ENCODE measurements at places on chromosomes 6 and 20. TPM values are rescaled to one million over a fixed set of nuclear protein-coding genes. Genes with fewer than 3 reads are reported as not detected.

DNA sequence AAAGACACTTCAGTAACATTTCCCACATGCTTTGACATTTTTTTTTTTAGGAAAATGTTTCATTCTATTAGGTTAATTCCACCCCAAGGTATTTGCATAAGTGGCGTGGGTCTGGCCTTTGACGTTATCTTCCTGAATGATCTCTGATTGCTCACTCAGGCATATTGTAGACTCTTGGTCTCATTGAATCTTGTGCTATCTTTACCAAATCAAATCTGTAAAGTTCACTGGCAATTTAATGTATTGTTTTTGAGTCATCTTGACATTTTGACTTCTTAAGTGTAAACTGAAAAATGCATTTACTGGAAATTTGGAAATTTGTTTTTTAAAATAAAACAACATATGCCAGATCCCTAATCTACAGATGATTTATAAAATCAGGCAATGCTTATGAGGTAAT lies 16.0 kb upstream of the VIP start:
- no peaks in the 10 kb centered on the region for H3K4me1 ChIP-seq
- no peaks in the 10 kb centered on the region for H3K27me3 ChIP-seq
- H3K27ac ChIP-seq: no peak overlapping the region
- no peaks in the 10 kb centered on the region for H3K36me3 ChIP-seq
- H3K4me3 ChIP-seq: no peak overlapping the region

DNA sequence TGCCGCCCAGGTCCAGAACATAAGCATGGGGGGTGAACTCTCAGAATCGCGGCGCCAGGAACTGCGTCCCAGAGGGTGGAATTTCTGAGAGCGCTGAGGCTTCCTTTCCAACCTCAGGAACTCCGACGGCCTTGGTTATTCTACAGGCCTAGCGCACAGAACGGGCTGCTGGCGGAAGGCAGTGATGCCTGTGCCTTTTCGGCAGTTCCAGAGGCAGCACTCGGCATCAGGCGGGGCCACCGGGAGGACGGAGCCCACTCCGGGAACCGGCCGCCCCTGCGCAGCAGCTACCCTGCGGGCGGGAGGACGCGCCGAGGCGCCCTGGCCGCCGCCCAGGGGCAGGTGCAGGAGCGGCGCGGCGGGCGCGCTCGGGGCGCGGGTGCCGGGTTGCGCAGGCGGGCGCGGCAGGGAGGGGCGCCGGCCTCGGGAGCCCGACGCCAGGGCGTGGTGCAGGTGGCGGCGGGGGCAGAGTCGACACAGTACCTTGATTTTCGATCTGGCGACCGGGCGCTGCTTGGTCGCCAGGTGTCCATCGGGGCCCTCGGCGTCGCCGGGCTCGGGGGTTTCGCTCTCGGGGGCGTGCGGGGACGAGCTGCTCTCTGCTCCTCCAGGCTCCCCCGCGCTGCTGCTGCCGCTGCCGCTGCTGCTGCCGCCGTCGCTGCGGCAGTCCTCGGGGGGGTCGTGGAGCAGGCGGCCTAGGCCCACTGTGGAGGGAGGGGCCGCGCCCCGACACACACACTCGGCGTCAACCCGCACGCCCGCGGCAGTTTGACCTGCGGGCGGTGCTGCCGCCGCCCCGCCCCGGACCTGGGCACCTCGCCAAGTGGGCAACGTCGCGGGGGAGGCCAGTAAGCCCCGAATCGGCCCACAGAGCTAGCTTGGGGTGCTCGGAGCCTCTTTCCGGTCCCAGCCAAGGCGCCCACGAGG lies 1.3 kb downstream of the OVOL2 start:
- no peaks in the 10 kb centered on the region for H3K36me3 ChIP-seq
- no peak for DNase-seq
- peaks cover 8% of the 10 kb centered on the region for H3K4me1 ChIP-seq
- H3K27me3 ChIP-seq: no peaks in the 10 kb centered on the region
- peak overlapping the region; percentile 18 for H3K4me3 ChIP-seq

DNA sequence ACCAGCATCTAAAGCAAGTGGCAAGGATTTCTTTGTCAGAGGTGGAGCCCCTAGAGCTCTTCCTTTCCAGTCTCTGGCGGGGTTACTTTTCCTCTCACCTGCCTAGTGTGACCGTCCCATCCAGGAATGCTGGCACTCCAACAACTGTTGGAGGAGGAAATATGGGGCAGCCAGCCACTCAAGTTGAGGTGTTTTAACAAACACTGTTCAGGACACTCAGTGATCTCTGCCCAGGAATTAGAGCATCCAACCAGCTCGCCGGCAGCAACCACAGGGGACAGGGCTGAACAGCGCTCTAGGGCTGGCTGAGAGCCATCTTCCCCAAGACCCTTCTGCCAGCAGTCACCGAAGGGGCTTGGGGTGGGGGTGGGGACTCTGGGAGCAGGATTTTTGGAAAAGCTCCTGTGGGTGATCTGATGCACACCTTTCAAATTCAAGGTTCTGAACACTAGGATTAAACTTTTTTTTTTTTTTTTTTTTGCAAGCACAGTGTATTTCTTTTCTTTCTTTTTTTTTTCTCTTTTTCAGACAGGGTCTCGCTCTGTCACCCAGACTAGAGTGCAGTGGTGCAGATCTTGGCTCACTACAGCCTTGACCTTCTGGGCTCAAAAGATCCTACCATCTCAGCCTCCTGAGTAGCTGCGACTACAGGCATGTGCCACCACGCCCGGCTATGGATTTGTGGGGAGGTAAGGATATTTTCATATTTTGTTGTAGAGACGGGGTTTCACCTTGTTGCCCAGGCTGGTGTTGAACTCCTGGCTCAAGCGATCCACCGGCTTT lies 28.4 kb upstream of the KCNK16 start:
- no peaks in the 10 kb centered on the region for H3K27me3 ChIP-seq
- H3K4me1 ChIP-seq: no peaks in the 10 kb centered on the region
- DNase-seq: no peak
- no peaks in the 10 kb centered on the region for H3K36me3 ChIP-seq
- no peak overlapping the region for H3K4me3 ChIP-seq

- DNase-seq: no peak
- no peak overlapping the region for H3K4me3 ChIP-seq
- H3K27ac ChIP-seq: no peak overlapping the region
- H3K36me3 ChIP-seq: no peaks in the 10 kb centered on the region
- no peaks in the 10 kb centered on the region for H3K4me1 ChIP-seq
Measured at GRCh38 chr6:82772851-82773717, 292.6 kb downstream of the UBE3D start.

- DNase-seq: no peak
- H3K36me3 ChIP-seq: no peaks in the 10 kb centered on the region
- H3K4me1 ChIP-seq: no peaks in the 10 kb centered on the region
- H3K27ac ChIP-seq: no peak overlapping the region
- no peaks in the 10 kb centered on the region for H3K27me3 ChIP-seq
Measured at GRCh38 chr6:18179770-18180356, 24.6 kb downstream of the KDM1B start.

DNA sequence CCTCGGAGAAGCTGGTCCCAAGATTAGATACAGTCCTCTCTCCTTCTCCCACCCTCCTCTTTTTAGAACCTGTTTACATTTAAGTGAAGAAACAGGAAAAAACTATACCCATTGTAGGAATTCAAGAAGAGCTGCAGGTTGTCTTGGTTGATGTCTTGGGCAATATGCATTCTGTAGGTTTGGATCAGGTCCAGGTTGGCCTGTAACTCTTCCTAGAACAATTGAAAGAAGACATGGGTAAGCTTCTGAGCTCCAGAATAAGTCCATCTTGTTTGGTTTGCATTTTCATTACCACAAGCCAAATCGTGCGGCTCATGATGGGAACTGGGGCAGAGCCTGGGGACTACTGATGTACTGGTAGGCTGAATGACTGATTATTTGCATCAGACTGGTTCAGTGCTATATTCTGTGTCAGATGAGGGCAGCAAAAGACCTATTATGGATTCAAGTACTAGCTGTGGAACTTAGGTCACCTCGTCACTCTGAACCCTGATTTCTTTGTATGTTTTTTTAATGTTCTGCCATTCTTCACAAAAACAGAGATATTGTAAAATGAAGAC lies 20.3 kb upstream of the SLA2 start:
- no peaks in the 10 kb centered on the region for H3K4me1 ChIP-seq
- H3K36me3 ChIP-seq: no peaks in the 10 kb centered on the region
- no peaks in the 10 kb centered on the region for H3K27me3 ChIP-seq
- no peak overlapping the region for H3K4me3 ChIP-seq
- no peak for DNase-seq
- H3K27ac ChIP-seq: no peak overlapping the region

- H3K36me3 ChIP-seq: no peaks in the 10 kb centered on the region
- no peak overlapping the region for H3K4me3 ChIP-seq
- peaks cover 20% of the 10 kb centered on the region for H3K4me1 ChIP-seq
Measured at GRCh38 chr6:7218406-7218988, 94.5 kb downstream of the SSR1 start.

- peak; percentile 10 for DNase-seq
- H3K36me3 ChIP-seq: no peaks in the 10 kb centered on the region
- H3K27me3 ChIP-seq: no peaks in the 10 kb centered on the region
Measured at GRCh38 chr20:63315731-63316491, 22.9 kb downstream of the COL20A1 start.

GRCh38 chr20:38155811-38156210 lies 9.3 kb downstream of the TGM2 start:
- no peaks in the 10 kb centered on the region for H3K27me3 ChIP-seq
- H3K27ac ChIP-seq: no peak overlapping the region
- no peak for DNase-seq
- no peaks in the 10 kb centered on the region for H3K36me3 ChIP-seq
- peaks cover 4% of the 10 kb centered on the region for H3K4me1 ChIP-seq

DNA sequence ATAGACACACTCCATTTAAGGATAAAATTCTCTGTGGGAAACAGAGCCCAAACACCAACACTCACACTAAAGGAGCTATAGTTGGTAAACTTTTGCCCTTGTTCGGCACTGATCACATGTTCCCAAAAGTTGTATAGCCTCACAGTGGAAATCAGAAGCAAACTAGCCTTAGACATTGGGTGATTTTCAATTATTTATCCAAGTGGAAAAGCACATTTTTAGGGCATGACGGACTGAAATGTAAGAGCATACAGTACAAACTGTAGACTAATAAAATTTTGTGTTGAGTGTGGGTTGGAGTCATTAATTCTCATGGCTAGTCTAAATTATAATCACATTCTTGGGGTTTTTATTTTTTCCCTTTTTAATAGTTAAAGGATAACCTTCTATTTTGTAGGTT lies 202.4 kb downstream of the MOXD1 start:
- H3K36me3 ChIP-seq: no peaks in the 10 kb centered on the region
- no peak overlapping the region for H3K4me3 ChIP-seq
- no peak for DNase-seq

- no peaks in the 10 kb centered on the region for H3K27me3 ChIP-seq
- DNase-seq: peak; percentile 87
- peak overlapping the region; percentile 17 for H3K27ac ChIP-seq
- peaks cover 14% of the 10 kb centered on the region for H3K4me1 ChIP-seq
- no peak overlapping the region for H3K4me3 ChIP-seq
Measured at GRCh38 chr6:169190144-169190584, 63.5 kb downstream of the THBS2 start.

GRCh38 chr6:89597988-89598387 lies 40.6 kb downstream of the LYRM2 start:
- DNase-seq: no peak
- no peaks in the 10 kb centered on the region for H3K27me3 ChIP-seq
- no peak overlapping the region for H3K4me3 ChIP-seq

GRCh38 chr6:128516514-128516898 lies 3.9 kb downstream of the PTPRK start:
- no peak overlapping the region for H3K4me3 ChIP-seq
- no peak for DNase-seq
- H3K27me3 ChIP-seq: no peaks in the 10 kb centered on the region
- no peaks in the 10 kb centered on the region for H3K36me3 ChIP-seq
- H3K27ac ChIP-seq: no peak overlapping the region

- no peak overlapping the region for H3K27ac ChIP-seq
- no peak for DNase-seq
- no peaks in the 10 kb centered on the region for H3K36me3 ChIP-seq
- H3K4me3 ChIP-seq: no peak overlapping the region
- H3K4me1 ChIP-seq: no peaks in the 10 kb centered on the region
Measured at GRCh38 chr6:166450167-166450873, 67.6 kb upstream of the MPC1 start.

DNA sequence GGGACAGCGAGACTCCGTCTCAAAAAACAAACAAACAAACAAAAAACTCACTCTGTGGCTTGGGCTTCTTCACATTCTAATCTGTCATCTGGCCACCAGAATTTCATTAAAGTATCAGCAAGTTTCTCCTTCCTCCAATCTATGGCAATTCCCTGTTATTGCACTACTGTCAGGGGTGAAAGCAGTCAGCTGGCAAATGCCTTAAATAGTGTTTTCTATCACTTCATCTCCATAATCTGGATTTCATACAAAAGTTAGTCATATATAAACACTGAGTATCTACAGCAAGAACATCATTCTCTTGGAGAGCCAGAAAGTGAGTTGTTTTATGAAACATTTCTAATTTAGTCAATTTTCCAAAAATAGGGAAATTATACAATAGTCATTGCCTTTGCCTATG lies 56.1 kb downstream of the PHACTR3 start:
- no peaks in the 10 kb centered on the region for H3K27me3 ChIP-seq
- H3K4me1 ChIP-seq: peaks cover 2% of the 10 kb centered on the region
- no peak overlapping the region for H3K27ac ChIP-seq
- H3K4me3 ChIP-seq: no peak overlapping the region
- no peak for DNase-seq
- H3K36me3 ChIP-seq: no peaks in the 10 kb centered on the region

DNA sequence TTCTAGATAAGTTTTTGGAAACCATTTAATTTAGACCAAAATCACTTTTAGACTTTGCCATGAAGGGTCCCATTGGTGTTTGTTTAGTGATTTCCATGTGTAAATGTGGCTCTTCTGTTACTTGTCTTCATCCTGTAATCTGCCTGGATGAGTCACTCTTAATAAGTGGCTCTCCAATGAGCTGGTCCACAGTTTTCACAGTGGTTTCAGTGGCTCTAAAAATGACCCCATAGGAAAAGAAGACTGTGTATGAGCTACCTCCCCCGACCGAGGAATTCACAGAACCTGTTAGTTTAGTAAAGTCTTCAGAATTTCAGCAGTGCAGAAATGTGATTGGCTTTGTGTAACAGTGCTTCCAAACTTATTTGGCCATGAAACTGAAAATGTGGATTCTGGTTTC lies 492.0 kb upstream of the MARCKS start:
- no peak for DNase-seq
- no peak overlapping the region for H3K27ac ChIP-seq
- no peaks in the 10 kb centered on the region for H3K27me3 ChIP-seq
- no peak overlapping the region for H3K4me3 ChIP-seq
- no peaks in the 10 kb centered on the region for H3K36me3 ChIP-seq

ATP9A gene
- total RNA-seq: 35.4 TPM

APOM gene
- 7.2 TPM for total RNA-seq

IP6K3 gene
- 1.1 TPM for total RNA-seq

DTD1 gene
- total RNA-seq: 26.0 TPM

PPIL6 gene
- 29.8 TPM for total RNA-seq

Measured in ovary (tissue), 10 donors.